ENCODE measurements at places on chromosomes 6 and 20.

GRCh38 chr6:166156942-166157341, 10.7 kb downstream of the TBXT start:
- no peak for DNase-seq

- DNase-seq: no peak
Measured at GRCh38 chr6:108777536-108777935, 70.7 kb upstream of the ARMC2 start.

DNA sequence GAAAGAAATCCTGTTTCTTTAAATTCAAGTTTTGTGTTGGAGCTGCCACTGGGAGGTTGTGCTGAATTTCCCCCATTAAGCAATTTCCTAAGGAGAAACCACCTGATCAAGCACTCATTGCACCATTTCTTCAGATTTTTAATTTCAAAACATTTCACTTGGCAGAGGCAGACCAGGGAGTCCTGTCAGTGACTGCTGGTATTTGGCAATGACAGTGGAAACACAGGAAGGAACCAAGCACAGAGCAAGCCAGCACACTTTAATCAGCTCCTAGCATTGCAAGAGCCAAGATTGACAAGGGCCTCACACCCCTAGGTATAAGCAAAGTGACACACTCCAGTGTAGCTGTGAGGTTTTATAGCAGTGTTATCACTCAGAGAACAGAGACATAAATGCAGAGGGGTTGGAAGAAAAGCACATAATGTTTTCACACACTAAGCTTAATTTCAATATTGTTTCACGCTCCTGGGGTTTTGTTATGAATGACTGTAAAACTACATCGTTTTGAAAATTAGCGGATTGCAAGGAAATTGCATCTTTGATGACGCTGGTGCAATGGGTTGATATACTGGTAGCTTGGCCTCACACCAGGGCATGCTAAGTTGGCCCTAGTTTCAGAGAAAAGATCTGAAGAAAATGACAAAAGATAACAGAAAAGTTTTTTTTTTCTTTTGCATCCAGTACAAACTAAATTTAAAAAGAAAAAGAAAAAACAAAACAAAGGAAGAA, 768.4 kb downstream of the TFAP2A start:
- no peak for DNase-seq

GRCh38 chr6:16633465-16633864, 127.8 kb downstream of the ATXN1 start:
- DNase-seq: no peak

GRCh38 chr6:73713426-73714147, 17.6 kb downstream of the CD109 start:
- DNase-seq: no peak

GRCh38 chr6:4774296-4774695, 1.9 kb upstream of the CDYL start:
- DNase-seq: no peak

- DNase-seq: no peak
Measured at GRCh38 chr6:26025894-26026832, 61.1 kb upstream of the HFE start.

DNA sequence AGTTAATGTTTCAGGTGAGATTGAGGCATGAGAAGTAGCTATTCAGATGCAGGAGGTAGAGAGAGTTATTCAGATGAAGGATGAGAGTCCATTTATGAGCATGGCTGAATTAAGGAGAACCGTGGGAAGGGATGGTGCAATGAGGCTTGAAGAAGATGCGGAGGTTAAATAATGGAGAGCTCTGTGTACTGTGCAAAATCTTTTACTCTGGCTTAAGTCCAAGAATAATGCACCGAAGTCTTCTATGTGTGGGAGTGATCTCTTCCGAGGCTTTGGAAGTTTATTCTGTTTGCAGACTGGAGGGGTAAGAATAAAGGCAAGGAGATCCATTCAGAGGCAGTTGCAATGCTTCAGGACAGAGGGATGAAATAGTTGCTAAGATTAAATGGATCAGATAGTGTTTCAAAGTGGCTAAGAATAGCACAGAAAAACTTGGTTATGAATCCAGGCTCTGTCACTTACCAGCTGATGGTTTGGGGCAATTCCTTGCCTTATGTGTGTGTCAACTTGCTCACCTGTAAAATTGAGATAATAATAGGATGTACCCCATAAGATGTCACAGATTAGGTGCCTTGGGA, 467.1 kb downstream of the HDGFL1 start:
- no peak for DNase-seq

DNA sequence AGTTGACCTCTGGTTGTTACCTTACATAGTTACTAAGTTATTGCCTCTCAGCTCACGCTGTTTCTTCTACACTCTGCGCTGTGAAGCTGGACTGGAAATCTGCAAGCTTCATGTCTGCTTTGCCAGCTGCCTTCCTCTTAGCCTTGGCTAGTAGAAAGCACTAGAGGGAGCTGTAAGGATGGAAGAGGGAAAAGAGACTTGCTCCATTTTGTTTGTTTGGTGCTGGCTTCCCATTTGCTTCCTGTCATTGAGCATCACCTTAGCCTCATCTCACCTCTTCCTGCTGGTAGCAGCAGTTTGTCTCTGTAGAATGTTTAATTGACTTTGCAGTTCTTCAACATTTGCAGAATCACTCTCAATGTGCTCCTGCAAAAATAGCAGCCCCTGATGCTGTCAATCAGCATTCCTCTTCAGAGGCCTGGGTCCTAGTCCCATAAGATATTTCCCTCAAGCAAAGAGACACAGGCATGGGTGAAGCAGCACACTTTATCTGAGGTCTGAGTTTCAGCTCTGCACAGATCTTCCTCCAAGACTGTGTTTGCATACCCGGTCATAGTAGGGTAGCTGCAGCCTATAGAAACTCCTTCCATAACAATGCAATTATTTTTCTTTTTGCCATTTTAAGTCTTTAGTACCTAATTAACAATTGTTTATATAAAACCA, 302.2 kb upstream of the EPHA7 start:
- DNase-seq: no peak

DNA sequence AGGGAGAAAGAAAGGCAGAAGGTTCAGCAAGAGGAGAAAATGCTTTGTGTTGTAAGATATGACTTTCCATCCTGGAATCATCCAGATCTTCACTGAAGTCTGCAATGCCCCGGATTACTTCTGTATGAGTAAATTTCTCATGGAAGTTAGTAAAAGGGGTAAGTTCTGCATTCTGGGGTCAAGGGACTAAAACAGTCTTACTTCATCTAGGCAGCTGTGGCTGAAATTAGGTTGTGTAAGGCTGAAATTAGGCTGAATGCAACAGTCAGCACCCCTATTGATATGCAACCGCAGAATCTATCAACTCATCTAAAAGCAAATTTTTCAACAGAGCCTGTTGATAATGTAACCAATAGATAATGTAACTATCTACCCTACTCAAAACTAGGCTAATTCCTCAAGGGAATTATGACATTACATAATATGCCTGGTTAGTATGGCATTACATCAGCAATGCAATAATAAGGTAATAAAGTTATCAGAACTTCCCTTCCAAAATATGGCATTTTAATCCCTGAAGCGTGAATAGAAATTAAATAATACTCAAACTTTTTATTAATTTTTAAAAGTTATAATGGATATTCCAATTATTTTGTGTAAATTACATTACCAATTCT, 671.7 kb upstream of the CITED2 start:
- no peak for DNase-seq

DNA sequence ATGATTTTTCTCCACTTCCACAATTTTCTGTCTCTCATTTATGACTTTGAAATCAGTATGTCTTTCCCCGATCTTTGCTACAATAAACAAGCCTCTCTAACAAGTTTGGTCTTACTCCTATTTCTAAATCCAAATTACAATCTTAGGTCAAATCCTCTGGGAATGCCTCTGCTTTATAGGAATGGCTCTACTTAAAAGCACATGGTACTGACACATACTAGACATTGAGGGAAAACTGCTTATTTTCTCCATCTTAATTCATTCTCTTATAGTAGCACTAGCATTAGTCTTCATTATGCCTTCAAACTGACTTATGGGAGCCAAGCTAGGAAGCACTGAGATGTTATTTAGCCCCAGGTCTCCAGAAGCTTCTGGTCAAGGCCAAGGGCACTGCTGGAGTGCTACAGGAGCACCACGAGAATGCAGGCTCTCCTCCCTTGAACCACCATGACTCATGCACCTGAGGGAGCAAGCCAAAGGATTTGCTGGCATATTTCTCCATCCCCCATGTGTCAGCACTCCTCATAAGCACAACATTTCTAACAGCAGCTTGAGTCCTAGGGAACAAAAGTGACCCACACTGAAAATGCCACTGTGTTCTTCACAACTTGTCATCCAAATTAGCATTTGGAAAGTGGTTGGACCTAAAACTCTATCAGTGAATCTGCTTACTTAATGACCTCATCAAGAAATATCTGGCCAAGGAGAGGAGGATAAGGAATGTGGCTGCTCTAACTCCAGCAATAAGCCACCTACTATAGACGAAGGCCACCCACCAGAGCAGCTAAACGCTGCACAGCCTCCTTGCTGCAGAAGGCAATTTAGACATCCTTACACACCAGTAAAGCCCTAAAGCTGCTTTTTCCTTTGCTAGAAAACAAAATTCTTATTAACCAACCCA, 156.8 kb upstream of the KCNQ5 start:
- no peak for DNase-seq

- DNase-seq: no peak
Measured at GRCh38 chr6:14254505-14254904, 136.9 kb downstream of the CD83 start.

DNA sequence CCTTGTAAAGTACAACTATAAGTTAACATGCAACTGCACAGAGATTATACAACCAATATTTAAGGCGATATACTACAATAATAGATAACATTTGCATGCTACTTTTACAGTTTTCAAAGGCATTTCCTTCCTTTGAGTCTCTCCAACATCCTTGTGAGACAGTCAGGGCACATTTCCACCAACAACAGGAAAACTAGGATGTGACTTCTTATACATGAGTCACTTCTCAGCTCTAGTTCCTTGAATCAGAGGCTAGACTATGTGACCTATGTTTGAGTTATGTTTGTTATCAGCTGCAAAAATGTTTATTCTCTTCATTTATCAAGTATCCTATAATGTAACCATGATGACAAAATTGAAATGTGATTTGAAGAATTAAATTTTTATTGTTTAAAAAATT, 51.7 kb upstream of the TFAP2D start:
- DNase-seq: no peak

DNA sequence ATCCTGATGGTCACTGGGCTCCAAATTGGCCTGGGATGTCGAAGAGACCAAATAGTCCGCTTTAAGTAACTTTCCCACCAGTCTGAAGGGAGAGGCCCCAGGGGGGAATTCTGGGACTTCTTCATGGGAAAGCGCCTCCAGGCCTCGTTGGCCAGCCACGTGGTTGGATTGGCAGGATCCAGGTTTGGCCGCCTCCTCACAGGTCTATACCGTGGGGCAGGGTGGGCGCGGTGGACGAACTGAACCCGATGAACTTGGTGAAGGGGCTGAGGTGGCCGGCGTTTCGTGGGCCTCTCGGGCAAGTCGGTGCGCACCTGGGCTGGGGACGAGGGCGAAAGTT, 297 bp downstream of the POM121L2 start:
- DNase-seq: no peak

DNA sequence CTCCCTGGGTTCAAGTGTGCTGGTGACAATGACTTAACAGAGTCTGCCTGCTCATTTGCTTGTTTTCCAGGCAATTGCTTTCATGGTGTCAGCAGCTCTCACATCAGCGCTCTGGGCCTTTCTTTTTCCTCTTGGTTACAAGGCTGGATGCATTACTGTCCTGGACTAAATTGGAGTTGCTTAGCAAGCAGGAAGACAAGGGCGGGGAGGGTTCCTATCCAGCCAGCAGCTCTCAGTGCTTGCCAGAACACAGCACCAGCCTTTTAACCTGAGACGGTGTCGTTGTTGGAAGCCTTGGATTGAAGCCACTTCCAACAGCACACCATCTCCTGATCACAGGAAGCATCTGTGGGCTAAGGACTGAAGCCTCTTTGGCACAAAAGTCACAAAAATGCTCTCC, 606.9 kb downstream of the CDH26 start:
- DNase-seq: no peak

- DNase-seq: no peak
Measured at GRCh38 chr6:3352678-3353077, 93.9 kb downstream of the PSMG4 start.

Data from stimulated activated CD8-positive, alpha-beta memory T cell treated with anti-CD3 and anti-CD28 coated beads, Interleukin-4, amount 100 ng/mL, for 1 hour (primary cell).